ENCODE measurements at places on chromosomes 4 and X.

GRCh38 chrX:153970357-153971123 lies 1.1 kb downstream of the HCFC1 start:
- DNase-seq, result peak; percentile 65

DNA sequence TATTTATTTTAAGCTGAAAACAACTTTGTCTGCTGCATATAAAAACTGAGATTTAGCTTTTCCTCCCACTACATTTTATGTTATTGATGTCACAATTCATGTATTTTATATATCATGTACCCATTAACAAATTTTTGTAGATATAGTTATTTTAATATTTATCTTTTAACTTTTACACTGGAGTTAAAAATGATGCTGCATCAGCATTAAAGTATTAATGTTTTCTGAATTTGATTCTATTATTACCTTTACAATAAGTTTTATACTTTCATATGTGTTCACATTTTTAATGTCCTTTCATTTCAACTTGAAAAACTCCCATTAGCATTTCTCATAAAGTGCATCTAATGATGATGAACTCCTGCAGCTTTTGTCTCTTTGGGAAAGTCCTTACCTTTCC lies 72.2 kb downstream of the CWH43 start:
- no peak for DNase-seq

DNA sequence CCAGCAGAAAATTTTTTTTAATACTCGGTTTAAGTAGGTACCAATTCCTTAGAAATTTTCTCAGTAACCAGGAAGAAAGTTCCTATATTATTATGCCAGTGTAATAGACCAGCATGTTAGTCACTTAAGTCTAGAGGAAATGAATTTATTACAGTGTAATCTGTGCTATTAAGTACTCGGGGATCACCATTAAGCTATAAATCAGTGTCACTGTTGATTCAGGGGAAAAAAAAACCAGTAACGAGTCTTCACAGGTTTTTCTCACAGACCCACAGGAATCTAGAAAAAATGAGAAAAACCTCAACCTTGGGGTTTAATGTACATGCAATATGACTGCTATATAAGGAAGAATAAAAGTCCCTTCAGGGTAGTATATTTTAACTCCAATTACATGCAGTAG lies 138.3 kb upstream of the IL1RAPL2 start:
- DNase-seq, result no peak

- DNase-seq, result no peak
These were observed 46.4 kb downstream of the IL13RA1 start for GRCh38 chrX:118773782-118774181.

DNA sequence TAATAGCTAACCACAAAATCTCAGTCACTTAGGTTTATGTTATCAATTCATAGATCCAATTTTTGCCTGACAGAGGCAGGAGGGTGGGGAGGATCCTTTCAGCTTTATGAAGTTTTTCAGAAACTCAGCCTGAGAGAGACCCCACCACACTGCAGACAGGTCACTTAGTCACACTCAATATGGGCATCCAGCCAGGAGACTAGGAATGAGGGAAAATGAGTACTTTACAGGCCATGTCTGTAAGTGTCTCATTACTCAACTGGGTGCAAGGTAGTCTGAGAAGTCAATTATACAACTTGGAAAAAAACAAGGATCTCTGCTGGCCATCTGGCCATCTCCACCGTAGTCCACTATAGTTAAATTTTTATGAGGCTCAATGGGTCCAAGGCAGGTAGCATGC lies 365.9 kb downstream of the INPP4B start:
- DNase-seq, result peak; percentile 65

GRCh38 chr4:185192059-185192458 lies 11.7 kb downstream of the CFAP97 start:
- no peak for DNase-seq

- DNase-seq, result no peak
These were observed 492.6 kb downstream of the BCOR start for GRCh38 chrX:39605183-39605582.

GRCh38 chr4:38456096-38456495 lies 207.9 kb upstream of the KLF3 start:
- DNase-seq, result no peak

DNA sequence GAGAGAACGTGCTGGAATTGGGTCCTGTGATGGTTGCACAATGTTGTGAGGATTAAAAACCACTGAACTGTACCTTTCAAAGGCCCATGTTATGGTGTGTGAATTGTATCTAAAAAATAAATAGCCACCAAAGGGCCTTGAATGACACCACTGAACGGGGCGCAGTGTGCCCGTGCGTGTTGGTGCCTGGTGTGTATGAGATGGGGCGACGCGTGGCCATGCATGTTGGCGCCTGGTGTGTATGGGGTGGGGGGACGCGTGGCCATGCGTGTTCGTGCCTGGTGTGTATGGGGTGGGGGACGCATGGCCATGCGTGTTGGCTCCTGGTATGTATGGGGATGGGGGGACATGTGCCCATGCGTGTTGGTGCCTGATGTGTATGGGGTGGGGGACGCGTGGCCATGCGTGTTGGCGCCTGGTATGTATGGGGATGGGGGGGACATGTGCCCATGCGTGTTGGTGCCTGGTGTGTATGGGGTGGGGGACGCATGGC lies 66.6 kb upstream of the HELT start:
- no peak for DNase-seq

Data from fibroblast of upper back skin (primary cell).